Stimulated activated CD8-positive, alpha-beta memory T cell treated with anti-CD3 and anti-CD28 coated beads, Interleukin-15, amount 100 ng/mL, for 48 hours (primary cell): ENCODE measurements at places on chromosomes 2 and 18.

- DNase-seq = no peak
Observed at GRCh38 chr2:218437969-218438368, 19.0 kb downstream of the VIL1 start.

GRCh38 chr2:170571612-170572011 is 143.5 kb upstream of the SP5 start:
- no peak for DNase-seq

DNA sequence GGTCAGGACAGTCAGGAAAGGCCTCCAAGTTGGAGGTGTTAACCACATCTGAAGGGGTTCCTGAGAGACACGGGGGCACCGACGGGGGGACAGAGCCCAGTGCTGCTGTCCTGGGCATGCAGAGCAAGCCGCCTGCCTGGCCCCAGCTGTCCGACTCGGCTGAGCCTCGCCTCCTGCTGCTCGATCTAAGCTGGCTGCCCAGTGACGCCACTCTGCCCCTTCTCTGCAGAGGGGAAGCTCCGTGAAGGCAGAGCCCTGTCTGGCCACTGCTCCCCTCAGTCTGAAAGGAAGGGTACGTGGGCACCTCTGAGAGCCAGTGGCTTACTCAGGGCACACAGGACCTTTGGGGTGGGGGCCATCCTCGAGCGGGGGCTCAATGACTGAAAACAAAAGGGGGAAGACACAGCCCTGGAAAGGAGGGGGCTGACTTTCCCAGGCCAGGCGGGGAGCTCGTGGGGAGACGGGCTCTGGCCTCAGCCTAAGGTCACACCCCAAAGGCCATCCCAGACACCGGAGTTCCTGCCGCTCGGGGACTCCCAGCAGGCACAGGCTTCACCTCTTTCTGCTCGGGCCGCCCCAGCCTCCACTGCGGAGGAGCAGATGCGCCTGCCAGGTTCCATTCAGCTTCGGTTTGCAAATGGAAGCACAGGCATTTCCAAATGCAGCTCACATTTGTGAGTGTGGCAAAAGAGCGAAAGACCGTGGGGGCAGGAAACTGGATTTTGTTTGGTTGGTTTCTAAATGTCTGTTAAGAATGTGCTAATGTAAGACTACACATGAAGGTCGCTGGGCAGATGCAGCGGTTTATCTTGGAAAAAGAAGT is 136.9 kb downstream of the HDAC4 start:
- no peak for DNase-seq

GRCh38 chr2:62939735-62940491 is 110.7 kb upstream of the OTX1 start:
- DNase-seq = no peak

GRCh38 chr2:153047220-153047619 is 328.8 kb downstream of the ARL6IP6 start:
- DNase-seq = no peak

- DNase-seq = no peak
Observed at GRCh38 chr2:175579646-175580045, 398.1 kb upstream of the ATP5MC3 start.

GRCh38 chr18:12654971-12655370 is 2.9 kb downstream of the SPIRE1 start:
- no peak for DNase-seq

- no peak for DNase-seq
Observed at GRCh38 chr2:191946471-191947182, 99.7 kb upstream of the CAVIN2 start.

- DNase-seq = no peak
Observed at GRCh38 chr18:48660346-48661228, 121.8 kb downstream of the CTIF start.

GRCh38 chr2:3292416-3292815 is 85.2 kb downstream of the EIPR1 start:
- no peak for DNase-seq

GRCh38 chr2:42060028-42060427 is 12.2 kb downstream of the PKDCC start:
- no peak for DNase-seq

GRCh38 chr18:13611142-13611600 is 115.2 kb downstream of the FAM210A start:
- peak; percentile 37 for DNase-seq

GRCh38 chr2:129402076-129402475 is 577.4 kb upstream of the RAB6C start:
- DNase-seq = no peak

DNA sequence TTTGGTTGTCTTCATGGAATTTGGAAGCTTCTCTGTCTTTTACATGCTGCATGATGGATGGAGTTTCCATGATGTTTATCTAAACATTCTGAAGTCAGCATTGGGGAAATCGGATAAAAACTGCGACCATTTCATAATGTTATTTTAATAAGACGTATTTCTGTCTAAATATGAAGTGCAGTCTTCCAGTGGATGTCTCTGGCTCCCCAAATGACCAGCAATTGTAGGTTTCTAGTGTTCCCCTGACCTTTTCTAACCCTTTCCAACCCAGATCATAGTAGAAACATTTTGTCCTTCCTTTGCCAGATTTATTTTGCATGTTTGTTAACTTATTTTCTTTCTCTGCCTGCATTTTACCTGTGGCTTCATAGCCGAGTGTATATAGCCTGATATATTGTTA is 559.3 kb downstream of the ADCYAP1 start:
- DNase-seq = no peak

- DNase-seq = no peak
Observed at GRCh38 chr2:236176951-236177350, 8.8 kb upstream of the GBX2 start.

- DNase-seq = no peak
Observed at GRCh38 chr2:55231546-55232083, 478 bp downstream of the CLHC1 start.

DNA sequence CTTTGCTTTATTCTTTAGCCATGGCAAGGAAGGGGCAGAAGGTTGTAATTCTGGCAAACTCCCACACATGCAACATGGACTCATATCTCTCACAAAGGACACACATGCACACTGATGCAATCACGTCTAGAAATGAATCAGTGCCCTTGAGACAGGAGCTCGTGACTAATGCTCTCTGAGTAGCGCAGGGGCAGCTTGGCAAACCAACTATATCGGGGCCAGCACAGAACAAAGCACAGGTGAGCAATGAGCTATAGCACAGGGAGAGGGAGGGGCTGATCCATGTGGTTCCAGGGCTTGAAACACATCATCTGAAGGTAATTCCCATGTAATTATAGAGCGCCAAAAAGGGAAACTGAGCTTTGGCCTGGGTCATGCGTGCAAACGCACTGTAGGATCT is 165.2 kb upstream of the KLF7 start:
- DNase-seq = peak; percentile 63

DNA sequence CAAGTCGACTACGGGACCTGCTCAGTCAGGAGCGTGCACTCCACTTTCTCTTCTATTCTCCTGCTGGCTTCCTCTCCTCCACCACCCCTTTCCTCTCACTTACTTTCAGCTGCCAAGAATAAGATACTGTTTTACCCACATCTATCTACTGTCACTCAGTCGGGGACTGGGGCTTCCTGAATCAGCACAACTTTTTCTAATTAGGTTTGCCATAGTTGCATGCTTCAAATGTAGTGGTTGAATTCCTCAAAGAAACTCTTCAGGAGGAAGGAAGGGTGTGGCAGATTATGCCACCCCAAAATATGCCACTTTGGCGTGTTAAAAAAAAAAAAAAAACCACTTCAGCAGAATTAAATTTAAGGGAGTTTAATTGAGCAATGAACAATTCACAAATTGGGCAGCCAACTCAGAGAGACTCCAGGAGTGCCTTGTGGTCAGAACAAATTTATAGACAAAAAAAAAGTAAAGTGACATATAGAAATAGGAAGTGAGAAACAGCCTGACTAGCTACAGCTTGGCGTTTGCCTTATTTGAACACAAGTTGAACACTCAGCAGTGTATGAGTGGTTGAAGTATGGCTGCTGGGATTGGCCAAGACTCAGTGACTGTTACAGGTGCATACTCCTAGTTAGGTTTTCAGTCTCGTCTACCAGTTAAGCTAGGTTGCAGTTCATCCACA is 32.5 kb upstream of the RMDN2 start:
- no peak for DNase-seq

DNA sequence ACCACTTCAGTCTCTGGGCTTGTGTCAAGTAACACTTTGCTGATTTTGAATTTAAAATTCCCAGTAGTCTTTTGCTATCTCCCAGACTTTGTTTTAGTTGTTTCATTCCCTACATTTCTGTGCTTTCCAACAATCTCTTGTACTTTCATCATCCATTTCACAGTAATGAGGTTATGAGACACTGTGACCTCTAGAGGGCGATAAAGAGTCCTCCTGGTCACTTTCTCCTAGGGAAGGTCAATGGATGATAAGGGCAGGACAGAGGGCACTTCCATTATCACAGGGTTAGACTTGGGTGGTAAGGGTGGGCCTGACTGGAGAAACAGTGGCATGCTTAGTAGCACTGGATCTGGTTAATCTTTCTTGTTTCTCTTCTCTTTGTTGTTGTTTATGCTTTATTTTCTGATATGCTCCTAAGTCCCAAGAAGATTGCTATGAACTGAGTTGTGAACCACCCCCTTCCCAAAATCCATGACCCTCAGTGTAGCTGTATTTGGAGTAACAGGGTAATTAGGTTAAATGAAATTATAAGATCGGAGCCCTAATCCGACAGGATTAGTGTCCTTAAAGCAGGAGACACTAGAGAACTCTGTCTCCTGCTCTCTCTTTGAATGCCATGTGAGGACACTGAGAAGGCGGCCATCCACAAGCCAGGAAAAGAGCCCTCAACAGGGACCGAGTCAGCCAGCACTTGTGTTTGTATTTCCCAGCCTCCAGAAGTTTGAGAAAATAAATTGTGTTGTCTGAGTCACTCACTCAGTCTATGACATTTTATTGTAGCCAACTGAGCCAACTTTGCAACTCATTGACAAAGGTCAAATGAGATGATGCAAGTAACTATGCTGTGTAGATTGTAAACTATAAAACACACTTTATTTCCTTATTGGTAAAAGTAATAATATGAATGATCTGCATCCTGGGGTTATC is 779.2 kb downstream of the CNTNAP5 start:
- DNase-seq = no peak

- peak; percentile 69 for DNase-seq
Observed at GRCh38 chr2:20868377-20868776, 45.5 kb upstream of the LDAH start.

- DNase-seq = peak; percentile 8
Observed at GRCh38 chr2:119264781-119265692, 41.4 kb downstream of the STEAP3 start.

DNA sequence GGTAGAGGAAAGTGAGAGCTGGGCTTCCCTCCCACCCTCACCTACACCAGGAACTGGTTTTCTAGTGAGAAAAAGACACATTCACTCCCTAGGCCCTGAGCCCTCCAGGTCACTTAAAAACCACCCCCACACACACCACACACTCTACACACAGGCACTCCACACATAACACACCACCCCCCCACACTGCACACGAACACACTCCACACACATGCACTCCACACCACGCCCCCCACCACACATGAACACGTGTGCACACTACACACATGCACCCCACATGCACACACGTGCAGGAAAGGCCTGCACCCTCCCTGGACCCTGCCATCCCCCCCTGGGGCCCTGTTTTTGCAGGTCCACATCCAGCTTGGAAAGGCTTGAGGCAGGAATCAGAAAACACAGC is 67.6 kb downstream of the RALBP1 start:
- DNase-seq = no peak

DNA sequence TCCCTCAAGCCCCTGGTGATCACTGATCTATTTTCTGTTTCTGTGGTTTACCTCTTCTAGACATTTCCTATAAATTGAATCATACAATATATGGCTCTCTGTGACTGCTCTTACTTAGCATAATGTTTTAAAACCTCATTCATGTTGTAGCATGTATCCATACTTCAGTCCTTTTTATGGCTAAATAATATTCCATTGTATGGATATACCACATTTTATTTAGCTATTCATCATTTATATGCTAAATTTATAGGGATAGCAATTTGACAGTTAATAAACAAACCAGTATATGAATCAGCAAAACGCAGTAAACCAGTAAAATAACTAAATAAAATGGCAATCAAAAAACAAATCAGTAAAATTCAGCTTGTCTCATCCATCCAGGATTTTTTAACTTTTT is 286.1 kb upstream of the HNRNPA3 start:
- DNase-seq = no peak

GRCh38 chr2:100939445-100939844 is 62.6 kb upstream of the RPL31 start:
- no peak for DNase-seq

- DNase-seq = no peak
Observed at GRCh38 chr2:168171059-168171762, 76.2 kb downstream of the STK39 start.

GRCh38 chr2:196925768-196926561 is 542 bp downstream of the PGAP1 start:
- DNase-seq = no peak

GRCh38 chr2:129709956-129710598 is 269.4 kb upstream of the RAB6C start:
- DNase-seq = no peak

- DNase-seq = no peak
Observed at GRCh38 chr2:170369894-170370293, 191.9 kb downstream of the MYO3B start.

GRCh38 chr2:68837164-68837860 is 33.9 kb downstream of the BMP10 start:
- peak; percentile 35 for DNase-seq

- no peak for DNase-seq
Observed at GRCh38 chr18:37107748-37108522, 279.0 kb downstream of the KIAA1328 start.

- no peak for DNase-seq
Observed at GRCh38 chr2:69789175-69789721, 40.2 kb upstream of the GMCL1 start.

GRCh38 chr18:79064228-79064627 is 5.0 kb upstream of the ATP9B start:
- no peak for DNase-seq

GRCh38 chr18:35174093-35174731 is 66.6 kb upstream of the ZNF397 start:
- no peak for DNase-seq

DNA sequence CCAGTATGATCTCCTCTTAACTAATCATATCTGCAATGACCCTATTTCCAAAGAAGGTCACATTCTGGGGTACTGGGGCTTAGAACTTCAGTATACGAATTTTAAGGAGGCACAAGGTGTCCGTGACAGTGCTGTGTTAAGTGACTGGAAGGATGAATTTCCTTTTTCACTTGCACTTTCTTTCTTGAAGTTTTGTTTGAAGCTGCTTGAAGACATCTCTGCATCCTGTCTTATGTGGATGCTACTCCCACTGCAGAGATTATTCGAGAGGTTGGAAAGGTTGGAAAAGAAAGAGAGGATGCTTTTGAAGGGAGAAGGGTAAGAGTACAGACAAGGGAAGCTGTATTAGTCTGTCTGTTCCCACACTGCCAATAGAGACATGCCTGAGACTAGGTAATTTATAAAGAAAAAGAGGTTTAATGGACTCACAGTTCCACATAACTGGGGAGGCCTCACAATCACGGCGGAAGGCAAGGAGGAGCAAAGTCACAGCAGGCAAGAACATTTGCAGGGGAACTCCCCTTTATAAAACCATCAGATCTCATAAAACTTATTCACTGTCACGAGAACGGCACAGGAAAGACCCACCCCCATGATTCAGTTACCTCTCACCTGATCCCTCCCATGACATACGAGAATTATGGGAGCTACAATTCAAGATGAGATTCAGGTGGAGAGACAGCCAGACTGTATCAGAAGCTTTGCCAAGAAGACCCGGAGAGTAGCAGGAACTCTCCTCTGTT is 3.6 kb upstream of the RNF144A start:
- no peak for DNase-seq
